Activated CD4-positive, alpha-beta T cell treated with anti-CD3 and anti-CD28 coated beads, Interleukin-2, amount 50 U/mL, for 16 hours (primary cell): ENCODE measurements at places on chromosomes 16 and 17.
A peak's percentile ranks its signal among the peaks of the same experiment; 100 is the strongest.

DNA sequence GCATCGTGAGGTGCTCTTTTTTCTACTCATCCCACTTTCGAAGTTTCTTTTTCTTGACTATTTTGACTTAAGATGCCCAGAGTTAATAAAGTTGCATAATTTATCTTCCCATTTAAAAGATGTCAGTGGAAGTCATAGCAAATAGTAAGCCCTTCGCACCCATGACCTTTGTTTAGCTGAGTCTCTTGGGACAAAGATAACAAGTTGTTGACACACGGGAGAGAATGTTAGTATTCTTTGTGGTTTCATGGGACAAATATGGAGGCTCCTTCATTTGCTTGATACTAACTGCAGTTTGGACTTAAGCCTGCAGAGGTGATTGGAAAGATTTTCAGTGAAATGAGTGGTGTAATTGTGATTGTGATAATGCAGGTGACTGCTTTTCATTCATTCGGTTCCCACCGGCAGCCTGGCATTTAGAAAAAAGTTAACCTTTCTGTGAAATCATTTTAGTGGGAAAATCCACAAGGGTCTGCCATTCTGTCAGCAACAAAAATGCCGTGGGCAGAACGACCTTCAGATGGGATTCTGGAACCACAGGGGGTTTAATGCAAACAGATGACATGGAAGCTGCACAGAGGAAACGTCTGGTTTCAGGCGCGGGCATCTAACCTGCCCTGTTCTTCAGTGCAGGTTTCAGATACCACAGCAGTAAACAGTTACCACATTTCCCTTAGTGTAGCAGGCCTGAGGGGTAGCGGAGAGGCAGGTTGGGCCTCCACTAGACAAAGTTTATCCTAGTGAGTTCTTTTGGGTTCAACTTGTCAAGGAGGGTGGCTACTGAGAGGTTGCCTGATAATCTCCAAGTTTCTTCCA lies 123.0 kb downstream of the RPTOR start:
- DNase-seq: no peak

GRCh38 chr17:72387487-72387886 lies 266.7 kb downstream of the SOX9 start:
- no peak for DNase-seq

GRCh38 chr17:69084911-69085310 lies 24.2 kb upstream of the ABCA9 start:
- DNase-seq: no peak

- DNase-seq: no peak
Measured at GRCh38 chr16:10368969-10369551, 16.8 kb upstream of the ATF7IP2 start.

- no peak for DNase-seq
Measured at GRCh38 chr17:2852729-2853282, 56.6 kb downstream of the RAP1GAP2 start.

- DNase-seq: no peak
Measured at GRCh38 chr17:7346761-7347614, 5.0 kb upstream of the KCTD11 start.

DNA sequence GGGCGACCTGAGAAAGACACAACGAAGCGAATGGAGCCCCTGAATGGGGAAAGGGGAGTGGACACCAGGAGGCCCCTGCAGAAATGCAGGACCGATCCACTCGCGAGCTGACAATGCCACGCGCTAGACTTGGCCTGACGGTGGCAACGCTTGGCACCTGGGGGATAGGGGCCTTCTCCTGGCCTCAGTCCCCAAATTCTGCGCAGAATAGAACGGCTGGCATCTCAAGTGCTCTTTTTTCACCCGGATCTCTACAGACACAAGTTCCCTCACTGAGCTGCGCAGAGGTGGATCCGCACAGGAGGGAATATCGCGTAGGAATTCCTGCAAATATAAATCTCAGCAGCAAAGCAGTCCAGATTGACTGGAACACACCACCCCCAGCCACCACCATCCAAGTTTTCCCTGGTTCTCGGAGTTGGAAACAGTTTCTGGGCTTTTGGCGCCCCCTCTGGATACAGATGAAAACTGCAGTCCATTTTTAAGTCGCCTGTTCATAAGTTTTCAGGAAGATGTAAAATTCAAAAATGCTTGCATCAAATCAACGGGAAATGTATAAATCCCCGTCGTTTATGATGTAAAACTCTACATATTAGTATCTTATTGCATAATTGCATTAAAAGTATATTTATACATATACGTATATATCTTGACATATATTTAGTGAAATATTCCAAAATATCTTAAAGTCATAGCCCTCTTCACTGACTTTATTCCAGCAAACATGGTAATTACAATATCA lies 2.3 kb upstream of the SOX9 start:
- peak; percentile 50 for DNase-seq

DNA sequence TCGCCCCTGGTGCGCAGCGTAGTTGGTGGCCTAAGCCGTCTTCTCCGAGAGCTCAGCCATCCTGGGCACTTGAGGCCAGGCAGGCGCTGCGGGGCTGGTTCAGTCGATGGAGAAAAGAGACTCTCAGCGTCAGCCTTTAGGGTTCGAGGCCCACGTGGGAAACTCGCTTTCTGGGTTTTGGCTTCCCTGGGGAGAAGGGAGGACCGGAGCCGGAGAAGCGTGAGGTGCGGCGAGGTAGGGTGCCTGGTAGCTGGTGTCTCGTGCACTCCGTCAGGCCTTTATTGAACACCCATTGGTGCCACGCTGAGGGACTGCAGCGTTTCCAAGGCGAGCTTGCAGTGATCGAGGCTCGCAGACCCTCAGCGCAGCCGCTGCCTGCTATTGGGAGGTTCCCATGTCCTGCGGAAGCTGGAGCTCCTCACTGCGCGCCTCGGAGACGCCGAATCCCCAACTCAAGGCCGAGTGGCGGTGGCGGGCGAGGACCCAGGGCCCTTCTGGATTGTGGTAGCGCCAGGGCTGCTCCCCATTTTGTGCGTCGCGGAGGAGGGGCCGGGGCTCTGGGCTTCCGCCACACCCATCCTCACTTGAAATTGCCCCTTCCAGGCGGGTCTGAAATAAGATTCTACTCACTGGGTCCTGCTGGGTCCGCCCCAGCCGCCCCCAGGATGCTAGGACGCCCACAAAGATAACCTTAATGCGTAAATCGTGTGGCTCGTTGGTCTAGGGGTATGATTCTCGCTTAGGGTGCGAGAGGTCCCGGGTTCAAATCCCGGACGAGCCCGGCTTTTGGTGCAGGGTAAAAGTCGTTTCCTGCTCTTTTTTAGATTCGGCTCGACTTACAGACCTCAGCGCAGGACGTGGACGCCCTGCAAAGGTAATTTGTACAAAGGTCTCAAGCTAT lies 1.2 kb downstream of the OR1F1 start:
- peak; percentile 91 for DNase-seq

GRCh38 chr17:81074875-81075274 lies 39.9 kb downstream of the BAIAP2 start:
- no peak for DNase-seq

DNA sequence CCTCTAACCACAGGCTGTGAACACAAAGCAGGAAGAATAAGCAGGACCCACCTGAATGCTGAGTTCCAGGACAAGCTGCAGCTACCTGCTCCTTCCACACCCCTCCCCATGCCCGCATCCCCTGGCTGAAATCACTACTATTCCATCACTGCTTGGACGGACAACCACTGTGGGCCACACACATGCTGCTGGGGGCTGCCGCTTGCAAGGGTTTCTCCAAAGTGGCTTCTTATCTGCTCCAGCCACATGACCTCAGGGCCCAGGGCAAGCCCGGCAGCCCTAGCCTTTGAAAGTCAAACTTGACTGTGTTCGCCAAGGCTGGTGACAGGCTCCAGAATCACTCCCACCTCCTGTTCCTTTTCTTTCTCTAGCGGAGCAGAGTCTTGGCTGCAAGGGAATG lies 18.4 kb downstream of the FA2H start:
- DNase-seq: no peak

- DNase-seq: no peak
Measured at GRCh38 chr16:79006765-79007164, 593.8 kb downstream of the MAF start.

DNA sequence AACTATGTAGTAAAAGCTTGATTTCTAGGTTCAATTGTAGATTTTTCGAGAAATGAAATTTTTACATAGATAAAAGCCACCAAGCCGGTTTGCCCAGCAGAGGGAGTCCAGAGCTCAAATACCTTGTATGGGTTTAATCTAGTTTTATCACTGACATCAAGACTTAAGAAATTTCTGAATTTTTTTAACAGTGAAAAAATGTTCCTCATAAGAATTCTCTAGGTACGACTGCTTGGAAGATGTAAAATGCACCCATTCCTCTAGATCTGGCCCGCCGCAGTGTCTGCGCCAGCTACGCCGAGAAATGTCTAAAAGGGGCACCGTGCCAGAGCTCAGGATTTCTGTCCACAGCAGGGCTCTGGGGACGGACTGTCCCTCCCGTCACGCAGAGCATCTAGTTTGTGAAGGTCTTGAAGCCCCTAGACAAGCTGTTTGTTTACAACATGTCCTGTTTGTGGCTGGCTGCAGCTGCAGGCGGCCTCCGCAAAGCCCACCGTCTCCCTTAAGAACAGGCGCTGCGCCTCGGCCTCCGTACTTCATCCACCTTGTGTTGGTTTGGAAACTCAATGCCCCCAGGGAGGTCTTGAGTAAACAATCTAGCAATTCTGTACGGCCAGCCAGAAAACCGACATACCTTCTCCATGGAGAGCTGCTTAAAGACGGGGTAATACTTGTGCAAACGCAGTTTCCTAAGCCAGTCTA lies 24.8 kb downstream of the MAP1LC3B start:
- DNase-seq: peak; percentile 16

DNA sequence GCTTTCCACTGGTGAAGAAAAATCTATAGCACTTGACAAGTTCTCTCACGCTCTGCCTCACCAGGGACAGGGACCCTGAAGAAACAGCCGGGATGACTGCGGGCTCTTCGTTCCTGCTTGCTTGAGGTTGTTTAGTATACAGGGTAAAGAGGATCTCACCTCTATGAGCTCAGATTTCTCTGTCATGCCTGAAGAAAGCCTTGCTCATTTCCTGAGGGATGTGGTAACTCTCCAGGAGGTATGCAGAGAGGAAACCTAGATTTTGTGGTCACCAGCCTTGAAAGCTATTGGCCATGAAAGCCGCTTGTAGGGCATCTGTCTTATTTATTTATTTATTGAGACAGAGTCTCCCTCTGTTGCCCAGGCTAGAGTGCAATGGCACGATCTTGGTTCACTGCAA lies 23.2 kb downstream of the USP43 start:
- DNase-seq: peak; percentile 17

- peak; percentile 79 for DNase-seq
Measured at GRCh38 chr17:68238871-68239253, 9.0 kb upstream of the AMZ2 start.

DNA sequence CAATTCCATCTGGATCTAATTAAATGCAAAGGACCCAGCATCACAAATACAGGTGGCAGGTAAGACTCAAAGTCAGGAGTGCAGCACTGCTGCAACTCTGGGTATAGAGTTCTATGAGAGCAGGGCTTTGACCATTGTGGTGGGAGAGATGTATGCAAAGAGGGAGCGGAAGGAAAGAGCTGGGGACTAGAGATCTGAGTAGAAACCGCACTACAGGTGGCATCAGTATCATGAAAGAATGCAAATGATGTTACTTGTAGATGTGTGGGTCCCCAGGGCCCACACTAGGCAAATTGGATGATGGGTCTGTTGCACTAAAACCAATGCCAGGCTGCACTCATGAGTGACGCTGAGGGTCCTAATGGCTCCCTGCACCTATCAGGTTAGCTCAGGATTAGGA lies 287.1 kb upstream of the ASIC2 start:
- DNase-seq: no peak

GRCh38 chr17:75636381-75637142 lies 3.3 kb downstream of the SMIM5 start:
- DNase-seq: no peak

- no peak for DNase-seq
Measured at GRCh38 chr17:3295632-3296031, 2.5 kb downstream of the OR3A1 start.

- no peak for DNase-seq
Measured at GRCh38 chr17:15507896-15508295, 40.5 kb upstream of the CDRT4 start.

DNA sequence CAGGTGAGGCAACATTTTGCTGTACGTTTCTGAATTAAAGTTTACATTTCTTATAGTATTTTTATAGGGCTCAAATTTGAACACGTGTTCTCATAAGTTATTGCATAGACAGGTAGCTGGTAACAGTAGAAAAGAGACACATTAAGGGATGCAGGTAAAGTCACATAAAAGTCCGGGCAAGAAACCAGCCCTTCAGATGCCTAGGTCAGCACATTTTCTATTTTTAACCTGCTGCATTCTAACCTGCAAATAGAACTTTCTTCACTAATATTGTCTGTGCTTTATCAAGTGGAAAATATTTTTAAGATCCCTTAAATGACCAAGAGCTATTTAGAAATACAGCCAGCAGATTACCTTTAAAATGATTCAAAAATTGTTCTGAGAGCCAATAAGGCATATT lies 307.4 kb upstream of the AXIN2 start:
- no peak for DNase-seq

GRCh38 chr16:30399435-30400186 lies 4.4 kb downstream of the ZNF48 start:
- DNase-seq: no peak

DNA sequence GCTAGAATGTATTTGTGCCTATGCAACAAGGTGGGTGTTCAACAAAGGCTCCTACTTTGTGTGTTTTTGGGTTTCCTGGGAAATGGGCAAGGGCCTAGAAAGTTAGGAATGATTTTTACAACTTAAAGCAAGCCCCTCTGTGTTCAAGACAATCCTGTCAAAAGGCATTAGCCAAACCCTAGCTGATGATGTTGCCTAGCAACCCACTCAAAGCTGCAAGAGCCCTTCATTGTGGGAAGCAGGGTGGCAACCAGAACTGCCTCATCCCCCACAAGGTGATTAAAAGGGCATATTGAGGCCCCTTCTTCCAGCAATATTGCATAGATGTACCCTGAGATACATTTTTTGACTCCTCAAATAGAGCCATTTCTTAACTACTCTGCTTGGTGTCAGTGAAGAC lies 16.0 kb upstream of the RASL10B start:
- no peak for DNase-seq

GRCh38 chr17:39979893-39980350 lies 685 bp upstream of the PSMD3 start:
- no peak for DNase-seq

- no peak for DNase-seq
Measured at GRCh38 chr16:12025472-12025871, 48.9 kb downstream of the SNX29 start.

DNA sequence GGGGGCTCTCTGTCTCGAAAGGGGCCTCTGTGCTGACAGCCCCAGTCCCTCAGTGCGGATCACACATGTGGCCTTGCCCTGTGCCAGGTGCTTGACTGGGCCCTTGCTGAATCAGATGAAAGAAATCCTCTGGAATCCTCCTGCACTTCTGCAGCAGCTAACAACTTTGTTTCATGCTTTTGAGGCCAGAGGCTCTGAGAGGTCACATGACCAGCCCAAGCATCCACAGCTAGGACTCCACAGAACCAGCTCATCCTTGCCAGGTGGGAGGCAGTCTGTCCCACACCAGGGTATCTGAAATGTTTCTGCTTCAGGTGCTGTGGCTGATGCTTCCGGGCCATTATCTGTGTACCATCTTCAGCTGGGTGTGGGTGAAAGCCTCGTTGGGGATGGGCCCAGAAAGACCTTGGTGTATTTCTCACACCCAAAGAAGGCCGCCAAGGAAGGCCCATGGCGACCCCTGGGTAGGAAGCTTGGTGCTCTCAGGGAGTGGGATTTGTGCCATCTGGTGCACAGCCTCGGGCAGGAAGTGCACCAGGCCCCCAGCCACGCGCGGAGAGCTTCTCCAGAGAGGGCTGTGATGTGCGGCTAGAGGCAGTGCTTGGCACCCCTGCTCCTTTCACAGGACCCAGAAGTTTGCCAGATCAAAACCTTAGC lies 143.8 kb downstream of the CLEC16A start:
- peak; percentile 44 for DNase-seq

GRCh38 chr16:17386229-17386628 lies 84.5 kb downstream of the XYLT1 start:
- DNase-seq: no peak

- DNase-seq: no peak
Measured at GRCh38 chr16:37511-37910, 15.9 kb downstream of the POLR3K start.
